Right ventricle myocardium inferior (tissue), 1 donor: ENCODE measurements at places on chromosomes 6 and 20.

- no peak for DNase-seq
Measured at GRCh38 chr20:55417836-55418235, 587.5 kb downstream of the CBLN4 start.

DNA sequence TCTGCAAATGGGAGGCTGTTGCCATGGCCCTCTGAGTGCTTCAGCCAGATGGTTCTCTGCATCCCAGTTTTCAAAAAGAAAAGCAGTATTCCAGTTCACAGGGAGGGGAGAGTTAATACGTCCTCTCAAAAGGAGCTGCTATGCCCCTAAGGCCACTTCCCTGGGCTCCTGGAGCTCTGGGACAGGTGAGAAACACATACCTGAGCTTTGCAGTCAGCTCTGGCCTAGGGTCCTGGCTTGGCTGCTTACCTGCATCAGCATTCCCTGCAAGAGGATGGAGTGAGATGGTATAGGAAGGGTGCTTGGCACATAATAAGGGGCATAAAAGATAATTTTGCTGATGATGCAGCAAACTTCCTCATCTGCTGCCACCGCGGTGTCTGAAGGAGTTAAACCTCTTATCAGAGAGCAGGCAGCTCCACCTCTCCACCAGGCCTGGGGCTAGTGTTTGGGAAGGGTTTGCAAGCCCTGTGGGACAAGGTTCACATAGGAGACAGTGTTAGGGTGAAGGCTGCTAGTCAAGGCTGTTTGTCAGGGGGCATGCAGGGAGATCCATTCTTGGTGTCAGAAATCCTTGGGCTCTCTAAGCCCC lies 62.7 kb downstream of the SLC24A3 start:
- DNase-seq, result no peak

DNA sequence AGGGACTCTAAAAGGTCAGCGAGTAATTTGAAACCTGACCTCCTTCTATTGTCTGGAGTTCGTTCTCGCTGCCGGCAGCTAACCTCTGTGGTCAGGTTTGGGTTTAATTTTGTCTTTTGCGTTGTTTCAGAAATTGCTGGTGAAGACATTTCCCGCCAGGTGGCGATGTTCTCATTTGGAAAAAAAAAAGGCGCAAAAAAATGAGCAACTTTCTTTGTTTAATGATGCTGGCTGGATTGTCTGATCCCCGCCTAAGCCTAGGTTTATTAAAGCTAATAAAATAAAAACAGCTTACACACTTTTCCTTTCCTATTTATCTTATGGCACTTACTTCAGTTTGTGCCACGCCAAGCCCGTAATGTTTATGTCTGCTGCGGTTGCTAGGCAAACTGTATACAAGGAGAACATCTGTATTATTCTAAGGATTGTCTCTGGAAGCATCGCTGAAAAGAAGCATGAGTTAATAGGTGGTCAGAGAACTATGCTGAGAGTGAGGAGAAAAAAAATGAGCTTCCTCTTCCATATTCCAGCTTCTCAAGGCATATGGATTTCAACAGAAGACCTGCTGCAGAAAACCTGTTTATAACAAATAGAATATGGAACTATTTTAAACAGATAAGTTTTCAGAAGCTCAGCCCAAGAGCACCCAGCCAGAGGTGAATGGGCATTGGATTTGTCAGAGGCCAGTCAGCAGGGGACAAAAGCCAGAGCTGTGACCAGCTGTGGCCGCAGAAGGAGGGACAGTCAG lies 205.7 kb downstream of the DOK5 start:
- no peak for DNase-seq

DNA sequence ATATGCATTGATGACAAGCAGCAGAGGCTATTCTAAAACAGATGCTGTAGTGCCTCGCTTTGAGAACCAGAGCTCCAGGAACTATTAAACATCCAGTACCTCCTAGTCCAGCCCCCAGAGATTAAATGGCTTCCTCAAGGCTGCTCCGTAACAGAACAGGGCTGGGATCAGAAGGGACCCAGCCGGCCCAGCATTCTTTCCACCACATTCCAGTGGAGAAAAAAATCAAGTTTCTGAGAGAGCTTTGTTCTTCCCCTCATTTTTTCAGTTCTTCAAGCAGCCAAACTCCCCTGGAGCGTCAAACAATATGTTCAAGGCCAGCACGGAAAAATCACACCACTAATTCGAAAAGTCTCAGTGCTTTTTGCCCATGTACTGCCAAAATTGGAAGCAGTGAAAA lies 5.8 kb upstream of the STMND1 start:
- DNase-seq, result no peak

DNA sequence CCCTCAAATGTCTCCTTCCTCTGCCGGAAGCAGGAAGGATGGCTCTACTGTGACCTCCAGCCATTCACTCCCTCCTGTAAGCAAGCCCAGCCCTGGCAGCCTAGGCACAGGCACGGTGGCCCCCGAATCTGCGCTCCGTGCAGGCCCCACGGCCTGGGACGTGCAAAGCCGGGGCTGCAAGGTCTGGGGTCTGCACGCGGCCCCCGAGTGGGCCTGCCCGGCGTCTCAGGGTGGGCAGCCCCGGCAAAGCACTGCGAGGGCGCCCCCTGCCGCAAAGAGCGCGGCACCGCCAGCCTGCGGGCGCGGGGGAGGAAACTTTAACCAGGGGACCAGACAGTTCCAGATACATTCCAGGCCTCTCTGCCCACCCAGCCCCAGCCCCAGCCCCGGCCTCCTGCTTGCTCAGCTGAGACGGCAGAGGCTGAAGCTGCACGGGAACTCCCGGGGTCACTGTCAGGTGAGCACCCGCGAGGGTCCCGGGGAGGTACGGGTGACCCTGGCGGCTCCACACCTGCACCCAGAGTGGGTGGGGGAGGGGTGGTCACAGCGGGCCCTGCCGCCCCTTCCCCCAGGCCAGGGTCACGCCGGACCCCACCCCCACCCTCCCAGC lies 98.8 kb downstream of the ASXL1 start:
- no peak for DNase-seq

- peak; percentile 74 for DNase-seq
Measured at GRCh38 chr6:34189806-34190503, 44.1 kb upstream of the GRM4 start.

DNA sequence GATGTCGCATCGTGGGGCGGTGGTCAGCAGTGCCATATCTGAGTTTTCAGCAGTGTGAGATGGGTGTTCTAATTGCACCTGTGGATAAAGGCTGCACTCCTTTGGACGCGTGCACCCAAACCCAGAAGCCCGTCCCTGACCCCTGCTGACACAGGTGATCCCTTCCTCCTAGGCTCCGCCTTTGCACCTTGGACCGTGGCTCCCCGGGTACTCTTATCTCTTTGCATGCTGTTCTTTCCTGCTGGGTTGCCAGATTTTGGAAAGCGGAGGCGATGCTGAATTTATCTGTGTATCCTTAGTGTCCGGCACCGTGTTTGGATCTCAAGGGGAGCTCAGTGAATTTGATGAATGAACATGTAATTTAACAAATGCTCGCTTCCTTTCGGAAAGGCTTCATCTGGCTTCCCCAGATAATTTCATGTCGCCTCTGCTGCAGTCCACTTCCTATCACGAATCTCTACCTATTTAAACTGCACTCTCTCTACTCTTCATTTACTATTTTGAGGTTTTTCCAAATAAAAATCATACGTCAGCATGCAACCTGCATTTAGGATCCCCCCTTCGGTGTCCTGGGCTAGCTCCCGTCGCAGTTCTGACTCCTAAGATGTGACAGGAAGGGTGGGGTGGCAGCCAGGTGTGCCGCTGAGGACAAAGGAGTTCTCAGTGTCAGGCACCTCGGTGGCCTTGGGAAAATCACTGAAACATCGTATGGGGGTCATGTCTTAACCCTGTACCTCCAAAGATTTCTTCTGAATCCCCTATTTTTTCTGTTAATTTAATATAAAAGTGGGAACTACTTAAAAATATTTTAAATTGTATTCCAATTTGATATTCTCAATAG lies 753 bp upstream of the PERP start:
- peak; percentile 66 for DNase-seq

DNA sequence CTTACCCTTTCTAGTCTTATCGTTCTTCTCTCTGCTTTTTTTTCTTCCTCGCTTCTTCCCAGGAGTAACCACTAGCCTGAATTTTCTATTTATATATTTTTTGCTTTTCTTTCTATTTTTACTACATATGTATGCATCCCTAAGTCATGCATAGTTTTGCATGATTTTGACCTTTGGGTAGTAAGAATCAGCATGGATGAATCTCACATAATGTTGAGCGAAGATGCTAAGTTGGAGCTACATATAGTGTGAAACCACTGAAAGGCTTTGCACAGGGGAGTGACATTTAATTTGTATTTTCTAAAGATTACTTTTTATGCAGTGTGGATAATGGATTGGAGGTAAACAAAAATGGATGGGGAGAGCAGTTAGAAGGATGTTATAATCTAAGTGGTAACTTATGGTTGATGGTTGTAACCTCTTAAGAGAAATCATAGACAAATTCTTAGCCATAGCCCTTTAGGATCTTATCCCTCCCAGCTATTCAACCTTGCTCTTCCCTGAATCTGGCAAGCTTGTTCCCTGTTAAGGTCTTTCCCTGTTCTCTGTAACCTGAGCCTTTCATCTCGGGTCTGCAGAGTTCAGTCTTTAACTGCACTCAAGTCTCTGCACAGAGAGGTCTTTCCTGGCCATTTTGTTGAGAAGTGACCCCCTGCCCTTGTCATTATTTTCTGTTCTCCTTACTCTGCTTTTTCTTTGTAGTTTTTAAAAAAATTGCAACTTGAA lies 18.0 kb downstream of the PEX7 start:
- no peak for DNase-seq

GRCh38 chr20:22620342-22620741 lies 36.0 kb upstream of the FOXA2 start:
- DNase-seq, result no peak

DNA sequence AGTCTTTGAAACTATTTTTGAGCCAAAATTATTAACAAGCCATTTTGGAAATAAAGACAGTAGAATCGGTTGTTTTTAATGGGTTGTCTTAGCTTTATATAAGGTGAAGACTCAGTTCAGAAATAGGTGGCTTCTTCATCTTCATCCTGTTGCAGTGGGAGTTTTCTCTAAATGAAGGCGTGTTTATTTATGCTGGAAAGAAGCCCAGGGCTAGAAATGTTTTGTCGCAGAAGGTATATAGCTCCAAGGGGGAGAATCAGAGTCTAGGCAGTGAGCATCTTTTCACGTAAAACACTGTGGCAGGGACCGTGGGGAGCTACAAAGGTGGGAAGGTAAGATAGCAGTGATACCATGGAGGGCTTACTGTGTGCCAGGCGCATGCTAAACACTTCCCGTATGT lies 34.3 kb downstream of the FARS2 start:
- no peak for DNase-seq

- DNase-seq, result no peak
Measured at GRCh38 chr6:155291291-155291690, 23.0 kb downstream of the TFB1M start.

DNA sequence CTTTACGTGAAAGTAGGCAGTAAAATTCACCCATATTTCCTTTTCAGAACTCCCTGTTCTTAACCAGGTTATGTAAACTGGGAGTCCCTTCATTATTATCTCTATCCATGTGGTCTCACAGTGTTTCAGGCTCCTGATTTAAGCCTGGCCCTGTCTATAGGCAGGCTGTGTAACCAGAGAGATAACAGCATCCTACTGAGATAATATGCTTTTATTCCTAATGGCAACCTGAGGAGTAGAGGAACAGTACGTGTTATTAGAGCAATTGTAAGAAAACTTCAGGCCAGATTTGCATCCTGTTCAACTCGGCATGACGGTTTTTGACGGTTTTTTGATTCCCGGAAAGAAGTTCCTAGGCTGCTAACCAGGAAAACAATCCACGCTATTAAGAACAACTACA lies 16.9 kb downstream of the FUT9 start:
- DNase-seq, result no peak

- no peak for DNase-seq
Measured at GRCh38 chr20:32236048-32236533, 28.4 kb downstream of the POFUT1 start.

DNA sequence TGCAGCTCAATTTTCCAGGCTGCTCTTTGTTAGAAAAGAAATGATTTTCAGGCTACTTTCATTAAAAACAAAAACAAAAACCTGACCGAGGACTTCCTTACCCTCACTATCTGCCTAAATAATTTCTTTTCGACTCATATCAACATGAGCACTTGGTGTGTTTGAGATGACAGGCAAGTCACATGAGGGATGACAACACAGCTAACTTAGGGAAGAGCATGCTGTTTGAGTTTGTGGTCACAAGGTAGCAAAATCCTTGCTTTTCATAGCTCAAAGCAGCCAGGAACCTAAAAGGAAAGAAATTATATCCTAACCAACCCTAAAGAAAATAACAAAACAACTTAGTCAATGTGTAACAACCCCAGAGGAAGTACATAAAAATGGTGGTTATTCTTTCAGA lies 459.5 kb downstream of the KIF16B start:
- no peak for DNase-seq

DNA sequence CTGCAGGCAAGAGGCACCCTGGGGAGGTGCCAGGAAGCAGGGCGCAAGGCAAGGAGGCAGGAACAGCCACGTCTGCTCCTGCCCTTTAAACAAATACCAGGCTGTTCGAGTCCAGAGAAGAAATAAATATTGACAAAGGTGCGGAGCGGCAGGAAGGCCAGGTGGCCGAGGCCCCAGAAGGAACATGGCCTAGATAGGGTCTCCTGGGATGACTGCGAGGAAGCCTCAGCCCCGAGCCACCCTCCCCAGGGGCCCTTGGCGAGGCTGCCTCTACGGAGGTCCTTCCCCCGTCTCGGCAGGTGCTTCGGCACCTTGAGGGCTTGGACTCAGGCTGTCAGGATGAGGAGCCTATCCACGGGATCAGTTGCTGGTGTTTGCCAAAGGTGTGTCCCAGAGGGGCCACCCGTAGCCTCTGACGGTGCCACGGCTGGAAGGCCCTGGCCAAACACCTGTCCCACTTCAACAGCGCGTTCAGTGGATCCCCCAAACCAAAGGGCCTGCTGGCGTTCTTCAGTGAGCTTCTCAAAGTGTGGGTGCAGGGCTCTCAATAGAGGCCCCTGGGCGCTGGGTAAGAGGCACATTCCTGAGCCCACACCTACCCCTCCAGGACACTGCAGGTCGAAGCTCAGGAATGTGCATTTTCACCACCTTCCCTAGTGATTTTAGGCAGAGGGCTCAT lies 39.8 kb downstream of the SNX5 start:
- DNase-seq, result no peak

- no peak for DNase-seq
Measured at GRCh38 chr20:1817577-1818211, 77.5 kb upstream of the SIRPA start.

GRCh38 chr20:32451682-32452461 lies 93.7 kb downstream of the ASXL1 start:
- no peak for DNase-seq

DNA sequence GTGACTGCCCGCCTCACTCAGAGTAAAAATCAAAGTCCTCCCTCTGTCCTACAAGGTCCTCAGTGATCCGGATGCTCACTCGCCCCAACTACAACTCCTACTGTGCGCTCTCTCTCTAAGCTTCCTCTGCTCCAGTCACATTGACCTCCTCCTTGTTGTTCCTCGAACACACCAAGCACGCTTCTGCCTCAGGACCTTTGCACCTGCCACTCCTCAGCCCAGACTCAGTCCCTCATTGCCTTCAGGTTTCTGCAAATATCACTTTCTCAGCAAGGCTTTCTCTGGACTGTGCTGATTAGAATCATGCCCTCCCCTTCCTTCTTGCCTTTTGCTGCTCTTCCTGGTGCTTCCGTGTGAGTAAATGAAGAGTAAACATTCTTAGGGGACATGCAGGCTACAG lies 41.6 kb downstream of the SULF2 start:
- no peak for DNase-seq

- DNase-seq, result no peak
Measured at GRCh38 chr6:52739627-52740026, 23.6 kb downstream of the GSTA2 start.

- no peak for DNase-seq
Measured at GRCh38 chr6:19052219-19052618, 665.1 kb downstream of the RNF144B start.

- DNase-seq, result no peak
Measured at GRCh38 chr20:23759306-23759940, 8.7 kb upstream of the CST1 start.

GRCh38 chr6:499617-500016 lies 108.1 kb downstream of the IRF4 start:
- no peak for DNase-seq
